Right renal cortex interstitium (tissue), 3 donors: ENCODE measurements at places on chromosomes 7 and 10. TPM values are rescaled to one million over a fixed set of nuclear protein-coding genes. Genes with fewer than 3 reads are reported as not detected.

DNA sequence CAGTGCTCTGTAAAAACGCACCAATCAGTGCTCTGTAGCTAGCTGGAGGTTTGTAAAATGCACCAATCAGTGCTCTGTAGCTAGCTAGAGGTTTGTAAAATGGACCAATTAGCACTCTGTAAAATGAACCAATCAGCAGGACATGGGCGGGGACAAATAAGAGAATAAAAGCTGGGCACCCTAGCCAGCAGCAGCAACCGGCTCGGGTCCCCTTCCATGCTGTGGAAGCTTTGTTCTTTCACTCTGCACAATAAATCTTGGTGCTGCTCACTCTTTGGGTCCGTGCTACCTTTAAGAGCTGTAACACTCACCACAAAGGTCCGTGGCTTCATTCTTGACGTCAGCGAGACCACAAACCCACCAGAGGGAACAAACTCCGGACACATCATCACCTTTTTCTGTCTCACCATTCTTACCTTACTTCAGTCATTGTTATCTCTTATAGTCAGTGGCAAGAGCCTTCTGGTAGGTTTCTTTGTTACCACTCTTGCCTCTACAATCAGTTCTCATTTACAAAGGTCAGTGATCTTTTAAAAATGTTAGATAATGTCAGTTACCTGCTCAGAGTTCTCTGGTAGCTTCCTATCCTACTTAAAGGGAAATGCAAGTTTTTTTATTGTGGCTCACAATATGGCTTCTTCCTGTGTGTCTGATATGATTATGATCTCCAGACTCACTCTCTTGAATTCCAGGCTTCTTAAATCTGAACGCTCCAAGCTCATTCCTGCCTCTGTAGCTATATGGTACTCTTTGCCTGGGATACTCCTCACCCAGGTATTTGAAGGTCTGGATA is 4.5 kb downstream of the STAM start:
- no peak for DNase-seq

The TFPI2 gene
- polyA plus RNA-seq = 11.3 TPM

- no peak for DNase-seq
Observed at GRCh38 chr7:138245682-138246081, 169.4 kb downstream of the AKR1D1 start.

- DNase-seq = no peak
Observed at GRCh38 chr10:119859420-119860258, 13.0 kb downstream of the MCMBP start.

- no peak for DNase-seq
Observed at GRCh38 chr10:81594991-81595390, 280.0 kb upstream of the NRG3 start.

The ELAPOR2 gene
- 7.7 TPM for polyA plus RNA-seq

DNA sequence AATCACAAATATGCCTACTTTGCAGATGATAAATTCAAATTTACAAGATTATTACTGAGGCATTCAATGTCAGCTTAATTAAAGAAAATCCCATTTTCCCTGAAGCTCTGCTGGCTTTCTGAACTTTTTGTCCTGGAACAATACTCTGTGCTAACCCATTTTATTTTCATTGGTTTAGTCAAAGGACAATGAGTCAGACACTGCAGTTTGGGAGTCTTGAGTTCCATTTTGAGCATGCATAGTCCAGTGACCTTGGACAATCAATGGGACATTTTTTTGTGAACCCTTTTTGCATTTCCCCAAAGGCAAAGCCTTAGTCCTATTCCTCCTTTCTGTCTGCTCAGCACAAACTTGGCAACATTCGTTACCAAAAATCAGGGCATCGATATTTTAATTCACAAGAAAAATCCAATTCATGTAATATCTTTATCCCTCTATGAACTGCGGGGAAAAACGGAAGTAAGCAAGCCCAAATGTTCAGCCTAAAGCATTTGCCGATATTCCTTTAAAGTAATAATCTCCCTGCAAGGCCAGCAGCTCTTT is 339.8 kb downstream of the RNLS start:
- no peak for DNase-seq

DNA sequence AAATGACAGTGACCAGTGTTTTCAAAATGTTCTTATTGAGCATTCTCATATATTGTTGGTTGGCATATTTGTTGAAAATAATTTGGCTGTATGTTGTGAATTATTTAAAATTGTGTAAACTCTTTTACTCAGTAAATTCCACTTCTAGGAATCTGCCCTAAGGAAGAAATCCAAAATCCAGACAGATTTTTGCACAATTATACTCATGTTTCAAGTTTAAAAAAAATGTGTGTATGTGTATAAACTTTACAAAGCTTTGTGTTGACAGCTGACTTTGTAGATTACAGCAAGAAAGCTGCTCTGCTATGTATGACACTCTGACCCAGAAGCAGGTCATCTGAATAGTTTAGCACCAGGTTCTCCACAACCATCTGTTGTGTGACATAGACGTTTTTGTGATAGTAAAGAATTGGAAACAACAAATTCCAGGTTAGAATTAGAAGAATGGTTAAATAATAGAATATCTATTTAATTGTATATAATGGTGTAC is 21.6 kb downstream of the KIFBP start:
- no peak for DNase-seq

The ANKRD30A gene
- not detected for polyA plus RNA-seq

- DNase-seq = no peak
Observed at GRCh38 chr10:15083674-15084501, 4.7 kb downstream of the ACBD7 start.

- no peak for DNase-seq
Observed at GRCh38 chr10:13100349-13101294, 659 bp downstream of the OPTN start.

GRCh38 chr7:133650487-133651300 is 397.8 kb downstream of the EXOC4 start:
- no peak for DNase-seq

The KLF14 gene
- polyA plus RNA-seq = 0.65 TPM

GRCh38 chr7:90384433-90384832 is 18.8 kb upstream of the CLDN12 start:
- no peak for DNase-seq

The NEUROD6 gene
- polyA plus RNA-seq = 0.06 TPM

DNA sequence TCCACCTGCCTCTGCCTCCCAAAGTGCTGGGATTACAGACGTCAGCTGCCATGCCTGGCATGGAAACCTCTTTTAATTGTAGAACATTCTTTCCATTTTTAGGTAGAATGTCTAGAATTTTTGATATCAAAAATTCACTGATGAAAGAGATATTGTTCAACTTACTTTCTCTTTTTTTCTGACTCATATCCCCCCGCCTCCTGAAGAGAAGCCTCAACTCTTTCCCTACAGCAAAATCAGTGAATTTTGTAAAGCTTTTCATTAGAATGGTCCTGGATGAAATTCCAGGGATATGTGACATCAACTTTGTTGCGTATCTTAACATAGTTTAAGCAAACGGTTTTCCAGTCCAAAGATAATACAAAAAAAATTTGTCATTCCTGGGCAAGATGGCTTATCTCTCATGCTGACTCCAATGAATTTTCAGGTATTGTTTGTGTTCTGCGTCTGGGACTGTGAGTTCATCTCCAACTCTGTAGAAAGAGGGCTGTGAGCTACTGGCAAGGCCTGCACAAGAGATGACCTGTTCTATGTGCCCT is 256.8 kb downstream of the BMPER start:
- no peak for DNase-seq

DNA sequence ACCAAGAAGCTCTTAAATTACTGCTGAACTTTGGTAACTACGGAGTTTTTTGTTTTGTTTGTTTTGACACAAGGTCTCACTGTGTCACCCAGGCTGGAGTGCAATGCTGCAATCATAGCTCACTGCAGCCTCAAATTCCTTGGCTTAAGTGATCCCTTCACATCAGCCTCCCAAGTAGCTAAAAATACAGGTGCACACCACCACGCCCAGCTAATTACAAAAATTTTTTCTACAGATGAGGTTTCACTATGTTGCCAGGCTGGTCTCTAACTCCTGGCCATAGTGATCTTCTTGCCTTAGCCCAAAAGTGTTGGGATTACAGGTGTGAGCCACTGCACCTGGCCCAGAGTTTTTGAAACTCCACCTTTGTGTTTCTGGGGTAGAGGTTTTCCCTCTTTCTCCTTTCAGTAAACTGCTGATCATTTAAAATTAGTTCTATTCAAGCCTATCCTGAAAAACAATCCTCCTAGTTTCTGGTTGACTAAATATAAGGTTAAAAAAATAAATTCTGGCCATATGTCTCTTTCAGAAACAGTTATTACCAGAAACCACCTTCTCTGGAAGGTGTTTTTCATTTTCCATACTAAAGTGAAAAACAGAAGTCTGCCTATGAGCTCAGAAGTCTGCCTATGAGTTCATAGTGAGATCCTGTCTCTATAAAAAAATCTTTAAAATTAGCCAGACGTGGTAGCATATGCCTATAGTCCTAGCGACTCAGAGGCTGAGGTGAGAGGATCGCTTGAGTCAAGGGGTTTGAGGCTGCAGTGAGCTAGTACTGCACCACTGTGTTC is 63.9 kb downstream of the VOPP1 start:
- DNase-seq = no peak

The LRCH4 gene
- polyA plus RNA-seq = 25.5 TPM

- no peak for DNase-seq
Observed at GRCh38 chr10:118965096-118965495, 64.4 kb upstream of the NANOS1 start.

- DNase-seq = no peak
Observed at GRCh38 chr10:130174328-130174727, 38.1 kb downstream of the GLRX3 start.

- DNase-seq = no peak
Observed at GRCh38 chr10:43075612-43076003, 1.3 kb upstream of the RET start.
